ENCODE measurements at places on chromosomes 7 and 10. TPM values are rescaled to one million over a fixed set of nuclear protein-coding genes. Genes with fewer than 3 reads are reported as not detected.

The TMEM176A gene
- total RNA-seq: 0.45 TPM

The SMNDC1 gene
- 40.1 TPM for total RNA-seq

The PSD gene
- total RNA-seq: 8.0 TPM

The TBC1D12 gene
- 0.84 TPM for total RNA-seq

The TMEM196 gene
- total RNA-seq: not detected

The GOT1 gene
- 20.1 TPM for total RNA-seq

The CASTOR2 gene
- 2.7 TPM for total RNA-seq

The CARD11 gene
- 98.7 TPM for total RNA-seq

The GRM3 gene
- not detected for total RNA-seq

- ATAC-seq: no peak
Measured at GRCh38 chr7:33327427-33327826, 198.1 kb downstream of the BBS9 start.

DNA sequence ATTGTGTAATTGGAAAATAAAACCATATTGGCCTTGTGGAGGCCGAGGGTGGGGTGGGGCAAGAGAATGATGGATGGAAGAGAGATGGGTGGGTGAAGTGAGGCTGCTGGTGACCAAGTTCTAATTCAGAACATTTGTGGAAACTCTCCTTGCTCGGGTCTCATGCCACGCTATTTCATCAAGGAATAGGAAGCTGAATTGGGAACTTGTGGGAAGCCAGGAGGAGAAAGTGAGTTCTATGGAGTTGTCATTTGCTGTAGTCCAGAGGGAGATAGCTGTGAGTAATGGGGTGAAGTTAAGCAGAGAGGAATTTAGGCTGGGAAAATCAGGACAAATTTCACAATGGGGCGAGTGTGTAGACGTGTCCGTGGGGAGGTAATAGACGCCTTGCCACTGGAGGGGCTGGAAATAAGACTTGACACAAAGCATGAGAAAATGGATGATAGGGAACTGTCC, 339.2 kb downstream of the LRMDA start:
- ATAC-seq: no peak

- ATAC-seq: no peak
Measured at GRCh38 chr7:96316949-96317348, 4.9 kb downstream of the SLC25A13 start.

- ATAC-seq: peak; percentile 87
Measured at GRCh38 chr10:70417568-70417967, 13.6 kb downstream of the EIF4EBP2 start.

GRCh38 chr10:110163192-110163773, 44.1 kb upstream of the MXI1 start:
- ATAC-seq: no peak

DNA sequence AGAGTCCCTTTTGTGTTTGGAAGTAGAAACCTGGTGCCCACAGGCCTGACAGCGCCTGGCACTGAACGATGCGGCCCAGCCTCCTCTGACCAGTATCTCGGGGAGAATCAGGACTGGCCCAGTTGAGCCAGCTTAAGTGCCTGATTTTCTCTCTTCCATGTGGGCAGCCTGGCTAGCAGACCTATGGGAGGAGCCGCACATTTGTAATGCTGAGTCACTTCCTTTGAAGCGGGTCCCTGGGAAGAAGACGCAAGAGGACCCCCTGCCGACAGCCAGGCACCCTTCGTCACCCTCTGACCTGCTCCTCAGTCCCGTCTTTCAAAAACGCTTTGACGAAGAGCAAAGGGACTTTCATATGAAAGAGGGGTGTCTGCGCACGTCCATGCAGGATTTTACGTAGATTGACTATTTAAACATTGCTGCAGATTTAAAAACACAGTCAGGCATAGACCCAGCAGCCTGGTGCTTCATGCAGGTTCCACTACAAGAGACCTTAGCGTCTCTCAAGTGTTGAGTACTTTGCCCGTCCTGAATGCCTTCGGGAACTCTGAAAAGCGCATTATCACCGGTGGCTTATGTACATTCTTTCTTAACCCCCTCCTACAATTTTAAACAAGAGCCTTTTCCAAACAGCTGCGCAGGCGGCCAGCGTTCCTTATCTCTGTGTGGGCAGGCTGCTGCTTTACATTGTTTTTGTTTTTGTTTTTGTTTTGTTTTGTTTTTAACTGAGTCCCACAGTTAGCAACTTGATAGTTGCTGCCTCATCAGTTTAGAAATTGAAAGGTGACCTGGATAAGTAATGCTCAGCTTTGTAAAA, 36.5 kb upstream of the AP5Z1 start:
- peak; percentile 49 for ATAC-seq

GRCh38 chr10:32109603-32110002, 53.4 kb upstream of the KIF5B start:
- no peak for ATAC-seq

GRCh38 chr10:65396997-65397396, 1528.8 kb upstream of the LRRTM3 start:
- ATAC-seq: no peak

DNA sequence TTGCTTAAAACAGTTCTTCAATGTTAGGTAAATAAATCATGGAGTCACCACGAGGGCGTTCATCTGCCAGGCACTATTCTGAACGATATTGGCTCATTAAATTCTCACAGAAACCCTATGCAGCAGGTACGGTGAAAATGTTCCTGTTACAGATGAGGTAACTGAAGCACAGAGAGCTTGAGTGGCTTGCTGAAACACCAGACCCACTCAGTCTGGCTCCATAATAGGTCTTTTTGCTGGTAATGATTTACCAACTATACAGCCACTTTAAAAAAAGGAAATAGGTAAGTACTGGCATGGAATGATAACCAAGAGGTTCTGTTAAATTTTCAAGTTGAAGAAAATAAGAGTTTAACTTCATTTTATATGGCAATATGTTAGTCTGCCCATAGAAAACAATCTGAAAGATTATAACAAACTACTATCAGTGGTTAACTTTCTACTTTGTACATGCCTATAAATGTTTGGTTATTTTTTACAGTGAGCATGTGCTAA, 1.3 kb upstream of the TM9SF3 start:
- no peak for ATAC-seq

DNA sequence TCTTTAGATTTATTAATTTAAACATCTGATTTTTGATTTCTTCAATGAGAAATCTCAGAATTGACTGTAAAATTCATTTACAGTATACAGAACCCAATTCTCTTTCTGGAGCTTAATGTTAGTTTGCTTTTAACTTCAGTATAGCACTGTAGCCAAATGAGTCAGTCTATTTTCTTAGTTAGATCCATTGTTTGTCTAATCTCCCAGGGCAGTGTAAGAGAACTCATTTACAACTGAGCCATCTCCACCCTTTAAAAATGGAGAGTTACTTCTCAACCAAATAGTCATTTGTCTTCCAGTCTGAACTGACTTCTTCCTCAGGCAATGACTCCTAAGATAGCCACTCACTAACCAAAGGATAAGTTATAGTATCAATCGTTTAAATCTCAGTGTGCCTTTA, 3.0 kb upstream of the WNT2 start:
- ATAC-seq: no peak

- no peak for ATAC-seq
Measured at GRCh38 chr10:44745920-44746319, 165.2 kb upstream of the TMEM72 start.

DNA sequence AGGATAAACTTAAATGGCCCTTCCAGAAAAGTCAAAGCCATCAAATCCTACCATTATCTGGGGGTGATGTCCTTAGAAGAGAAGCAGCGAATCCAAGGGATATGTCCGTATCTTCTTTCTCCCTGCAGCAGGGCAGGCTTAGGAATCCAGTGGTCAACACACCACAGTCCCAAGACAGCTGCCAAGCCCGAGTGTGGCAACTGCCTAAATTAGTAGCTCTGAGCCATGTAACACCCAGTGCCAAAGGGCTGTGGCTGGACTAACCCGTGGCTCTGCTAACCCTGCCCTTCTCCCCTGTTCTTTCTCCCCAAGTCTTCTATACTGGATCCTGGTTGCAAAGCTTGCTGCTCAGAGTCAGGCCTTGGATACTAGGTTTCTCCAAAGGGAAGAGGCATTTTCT, 74.8 kb downstream of the CDK1 start:
- ATAC-seq: no peak

GRCh38 chr7:101911800-101912715, 94.6 kb downstream of the CUX1 start:
- no peak for ATAC-seq

DNA sequence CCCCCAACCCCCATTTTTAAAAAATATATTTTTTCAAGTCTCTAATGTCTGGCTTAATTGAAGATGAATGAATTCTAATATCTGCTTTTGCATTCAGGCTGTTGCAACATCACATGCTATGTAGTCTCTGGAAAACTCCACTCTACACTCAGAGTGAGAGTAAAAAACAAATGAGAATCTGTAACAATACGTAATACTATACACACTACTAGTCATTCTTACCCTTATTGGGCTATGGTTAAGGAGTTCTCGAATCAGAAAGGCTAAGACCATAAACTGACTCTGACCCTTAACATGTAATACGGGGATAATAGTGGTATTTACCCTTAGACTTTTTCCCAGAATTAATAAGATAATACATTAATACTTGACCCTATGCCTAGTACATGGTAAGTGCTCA, 42.9 kb upstream of the TMEM168 start:
- ATAC-seq: no peak

DNA sequence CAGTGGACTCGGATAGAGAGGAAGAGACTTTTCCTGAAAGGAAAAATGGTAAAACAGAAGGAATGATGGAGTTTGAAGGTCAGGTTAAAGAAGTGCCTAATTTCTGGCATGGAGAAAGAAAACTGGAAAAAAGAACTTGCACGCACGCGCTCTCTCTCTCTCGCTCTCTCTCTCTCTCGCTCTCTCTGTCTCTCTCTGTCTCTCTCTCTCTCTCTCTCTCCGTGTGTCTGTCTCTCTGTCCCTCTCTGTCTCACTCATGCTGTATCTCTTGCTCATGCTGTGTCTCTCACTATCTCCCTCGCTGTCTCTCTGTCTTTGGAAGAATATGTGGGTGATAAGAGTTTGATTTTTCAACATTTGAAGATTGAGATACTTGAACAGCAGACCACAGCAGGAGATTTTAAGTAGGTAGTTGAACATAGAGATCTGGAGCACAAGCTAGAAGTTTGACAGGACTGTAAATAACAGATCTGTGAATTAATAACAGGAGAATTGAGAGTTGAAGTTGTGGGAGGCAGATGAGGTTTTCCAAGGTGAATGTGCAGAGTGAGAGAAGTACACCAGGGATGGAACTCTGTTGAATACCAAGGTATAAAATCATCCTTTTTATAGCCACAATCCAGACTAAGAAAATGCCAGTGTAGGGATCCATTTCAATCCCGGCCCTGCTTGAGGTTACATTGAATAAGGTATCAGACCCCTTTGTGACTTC, 33.1 kb downstream of the ADD3 start:
- no peak for ATAC-seq

GRCh38 chr10:117318909-117319308, 56.3 kb downstream of the PDZD8 start:
- ATAC-seq: no peak

DNA sequence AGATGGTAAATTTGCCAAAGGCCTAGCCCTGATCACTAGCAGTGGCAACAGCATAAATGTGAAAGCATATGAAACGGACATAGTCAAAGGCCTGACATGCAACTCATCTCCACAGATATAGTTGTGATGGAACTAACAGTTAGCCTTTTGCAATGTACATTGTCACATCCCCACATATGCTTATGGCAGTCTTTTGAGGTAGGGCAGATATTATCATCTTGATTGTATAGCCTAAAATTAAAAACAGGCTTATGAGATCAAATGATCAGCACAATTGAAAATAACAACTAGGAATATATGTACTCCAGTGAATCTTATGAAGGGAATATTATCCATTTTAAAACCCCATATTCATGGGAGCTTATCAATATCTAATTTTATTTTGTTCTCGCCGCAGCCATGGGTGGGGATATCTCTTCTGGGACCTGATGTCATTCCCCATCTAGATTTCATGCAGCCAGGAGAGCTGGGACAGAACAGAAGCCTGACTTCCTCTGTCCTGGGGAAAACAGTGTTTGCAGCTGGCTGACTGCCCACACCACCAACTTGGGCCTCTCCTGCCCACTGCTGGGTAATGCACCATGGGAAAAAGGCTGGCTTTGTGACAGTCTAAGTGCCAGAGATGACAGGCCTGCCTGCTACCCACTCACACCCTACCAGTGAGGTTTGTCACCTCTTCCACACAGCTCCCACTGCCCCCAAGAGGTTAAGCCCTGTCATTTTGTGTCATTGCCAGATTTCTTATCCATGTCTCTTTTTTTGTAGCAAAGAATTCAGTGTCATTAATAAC, 180.2 kb upstream of the FZD1 start:
- ATAC-seq: no peak

- ATAC-seq: no peak
Measured at GRCh38 chr10:6464862-6465430, 115.1 kb downstream of the PRKCQ start.

GRCh38 chr7:98687111-98687751, 70.1 kb downstream of the NPTX2 start:
- ATAC-seq: no peak

- peak; percentile 99 for ATAC-seq
Measured at GRCh38 chr10:104109908-104110662, 11.9 kb upstream of the SFR1 start.

GRCh38 chr10:73888514-73888913, 14.2 kb upstream of the CAMK2G start:
- no peak for ATAC-seq

DNA sequence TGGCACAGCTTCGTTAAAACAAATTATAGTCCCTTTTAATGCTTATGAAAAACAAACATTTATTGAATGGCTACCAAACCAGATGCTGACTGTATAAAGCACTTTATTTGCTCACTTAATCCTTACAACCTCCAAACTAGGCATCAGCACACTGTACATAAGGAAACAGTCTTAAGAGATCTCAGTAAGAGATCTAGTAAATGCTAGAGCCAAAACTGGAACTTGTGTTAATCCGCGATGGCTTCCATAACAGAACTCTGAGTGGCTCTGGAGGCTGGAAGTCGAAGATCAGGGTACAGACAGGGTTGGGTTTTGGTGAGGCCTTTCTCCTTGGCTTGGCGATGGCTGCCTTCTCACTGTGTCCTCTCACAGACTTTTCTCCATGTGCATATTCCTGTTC, 27.0 kb downstream of the PDZD8 start:
- no peak for ATAC-seq

DNA sequence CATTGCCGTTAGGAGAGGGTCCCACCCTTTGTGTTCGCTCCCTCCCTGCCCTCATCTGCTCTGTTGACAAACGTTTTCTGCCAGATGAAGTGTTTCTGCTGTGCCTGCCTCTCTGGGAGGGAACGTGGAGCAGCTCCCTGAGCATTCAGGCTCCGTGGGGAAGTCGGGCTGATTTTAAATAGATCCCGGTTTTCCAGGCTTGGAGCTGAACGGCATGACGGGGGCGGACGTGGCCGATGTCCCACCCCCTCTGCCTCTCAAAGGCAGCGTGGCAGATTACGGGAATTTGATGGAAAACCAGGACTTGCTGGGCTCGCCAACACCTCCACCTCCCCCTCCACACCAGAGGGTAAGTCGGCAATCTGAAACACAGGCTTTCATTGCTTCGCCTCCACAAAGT, 101.9 kb upstream of the NPS start:
- ATAC-seq: no peak

- no peak for ATAC-seq
Measured at GRCh38 chr7:15011289-15011688, 108.7 kb upstream of the DGKB start.

GRCh38 chr7:96676919-96677318, 32.7 kb downstream of the SEM1 start:
- no peak for ATAC-seq
